Spinal cord (tissue), 10 donors: ENCODE measurements at places on chromosomes 7 and 10. TPM values are rescaled to one million over a fixed set of nuclear protein-coding genes. Genes with fewer than 3 reads are reported as not detected.

- no peak for DNase-seq
These were observed 41.4 kb downstream of the EPHB4 start for GRCh38 chr7:100785878-100786277.

PLEKHS1 gene
- total RNA-seq: not detected

- DNase-seq: no peak
These were observed 9.9 kb upstream of the DOCK1 start for GRCh38 chr10:126895214-126895781.

DNA sequence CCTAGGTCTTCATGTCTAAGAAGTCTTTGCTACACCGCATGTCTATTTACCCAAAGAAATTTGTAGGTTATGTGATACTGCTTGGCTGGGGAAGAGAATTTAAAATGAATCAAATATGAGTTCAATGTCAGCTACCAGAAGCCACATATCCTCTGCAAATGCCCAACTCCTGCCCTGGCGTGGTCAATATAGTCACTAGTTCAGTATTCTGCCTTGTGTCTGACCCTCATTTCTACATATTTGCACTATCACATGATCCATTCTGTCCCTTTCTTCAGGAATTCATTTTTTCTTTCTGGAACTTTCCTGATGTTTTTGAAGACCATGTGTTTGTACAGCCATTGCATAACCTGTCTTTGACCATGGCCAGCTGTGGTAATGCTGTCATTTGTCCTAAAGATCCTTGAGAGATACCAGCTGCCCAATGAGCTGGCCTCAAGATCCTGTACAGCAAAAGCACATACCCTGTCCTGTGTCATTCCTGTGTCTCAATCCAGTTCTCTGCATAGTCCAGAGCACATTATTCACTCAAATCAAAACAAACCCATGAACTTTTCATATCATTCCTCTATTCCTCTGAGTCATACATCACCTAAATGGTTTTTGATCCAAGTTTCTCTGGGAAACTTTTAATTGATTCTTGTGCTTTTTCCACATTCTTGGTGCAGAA, 524.5 kb downstream of the PARD3 start:
- no peak for DNase-seq

DNA sequence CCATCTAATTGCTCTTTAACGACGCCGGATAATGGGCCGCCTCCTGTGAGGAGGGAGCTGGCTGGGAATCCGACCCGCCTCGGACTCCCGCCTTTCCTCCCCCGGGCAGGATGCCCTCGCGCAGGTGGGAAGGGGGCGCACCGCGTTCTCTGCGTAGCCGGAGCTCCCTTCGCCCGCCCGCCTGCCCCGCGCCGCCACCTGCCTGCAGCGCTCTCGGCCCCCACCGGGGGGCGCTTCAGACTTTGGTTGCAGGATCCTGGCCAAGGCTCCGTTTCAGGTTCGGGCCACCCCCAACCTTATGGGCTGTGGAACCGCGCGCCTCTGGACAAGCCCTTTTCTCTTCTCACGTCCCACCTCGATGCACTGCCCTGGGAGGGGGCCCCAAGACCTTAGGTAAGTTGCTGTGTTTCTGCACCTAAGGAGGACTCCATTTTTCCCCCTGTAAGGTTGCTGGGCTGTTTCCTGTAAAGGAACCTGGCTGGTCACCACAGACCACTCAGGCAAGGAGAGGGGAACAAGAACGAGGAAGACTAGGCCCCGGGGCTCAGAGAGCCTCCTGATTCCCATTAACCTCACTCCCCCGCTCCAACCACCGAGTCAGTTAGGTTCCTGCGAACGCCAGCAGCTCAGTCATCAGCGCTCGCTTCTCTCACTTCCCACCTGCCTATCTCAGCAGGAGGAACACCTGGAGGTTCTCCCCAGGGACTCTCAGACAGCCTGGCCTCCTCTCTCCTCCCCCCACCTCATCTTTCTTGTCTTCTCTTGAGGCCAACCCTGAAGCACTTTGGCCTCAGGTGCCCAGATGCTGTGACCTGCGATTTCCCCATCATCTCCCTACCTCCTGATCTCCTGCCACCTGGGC, 11.3 kb upstream of the KAZALD1 start:
- DNase-seq: peak; percentile 75

CFAP70 gene
- total RNA-seq: 4.7 TPM

TRIM4 gene
- total RNA-seq: 32.5 TPM

DNA sequence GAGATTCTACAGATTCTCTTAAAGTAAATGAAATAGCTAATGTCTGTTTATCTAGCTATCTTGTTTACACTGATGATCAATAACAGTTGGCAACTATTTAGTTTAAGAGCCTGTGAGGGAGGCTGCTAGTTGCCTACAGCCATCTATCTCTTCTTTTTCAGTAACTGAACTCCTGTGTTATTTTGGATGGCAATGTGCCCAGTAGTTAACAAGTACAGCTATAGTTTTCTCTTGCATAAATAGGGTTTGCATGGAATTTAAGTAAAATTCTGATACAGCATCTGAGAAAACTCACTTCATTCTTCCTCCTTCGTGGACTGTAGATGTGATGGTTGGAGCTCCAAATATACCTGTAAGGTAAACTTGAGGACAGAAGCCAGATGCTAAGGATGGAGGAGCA, 219.5 kb upstream of the POT1 start:
- DNase-seq: peak; percentile 4

GRCh38 chr7:2005786-2006185, 227.0 kb downstream of the MAD1L1 start:
- DNase-seq: no peak

DNA sequence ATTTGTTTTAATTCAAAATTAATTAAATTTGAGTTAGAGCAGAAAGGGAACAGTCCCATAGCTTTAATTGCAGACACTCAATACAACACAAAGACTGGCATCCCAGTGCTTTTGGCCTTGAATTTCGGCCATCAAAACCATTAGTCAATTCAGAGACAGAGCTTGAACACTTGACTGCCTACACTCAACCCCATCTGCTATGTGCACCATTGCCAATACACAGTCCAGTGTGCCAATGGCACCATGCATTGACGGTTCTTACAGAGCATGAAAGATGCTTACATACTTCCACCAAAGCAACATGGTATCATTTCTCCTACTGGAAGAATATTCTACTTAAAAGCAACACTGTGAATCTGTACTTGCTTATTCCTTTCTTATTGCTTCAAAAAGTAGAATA, 43.6 kb upstream of the LRRTM3 start:
- no peak for DNase-seq

- DNase-seq: no peak
These were observed 296.0 kb upstream of the KIAA1217 start for GRCh38 chr10:23912884-23913404.

SLC39A12 gene
- total RNA-seq: 46.9 TPM

- no peak for DNase-seq
These were observed 43.2 kb downstream of the MTURN start for GRCh38 chr7:30177965-30178364.

DNA sequence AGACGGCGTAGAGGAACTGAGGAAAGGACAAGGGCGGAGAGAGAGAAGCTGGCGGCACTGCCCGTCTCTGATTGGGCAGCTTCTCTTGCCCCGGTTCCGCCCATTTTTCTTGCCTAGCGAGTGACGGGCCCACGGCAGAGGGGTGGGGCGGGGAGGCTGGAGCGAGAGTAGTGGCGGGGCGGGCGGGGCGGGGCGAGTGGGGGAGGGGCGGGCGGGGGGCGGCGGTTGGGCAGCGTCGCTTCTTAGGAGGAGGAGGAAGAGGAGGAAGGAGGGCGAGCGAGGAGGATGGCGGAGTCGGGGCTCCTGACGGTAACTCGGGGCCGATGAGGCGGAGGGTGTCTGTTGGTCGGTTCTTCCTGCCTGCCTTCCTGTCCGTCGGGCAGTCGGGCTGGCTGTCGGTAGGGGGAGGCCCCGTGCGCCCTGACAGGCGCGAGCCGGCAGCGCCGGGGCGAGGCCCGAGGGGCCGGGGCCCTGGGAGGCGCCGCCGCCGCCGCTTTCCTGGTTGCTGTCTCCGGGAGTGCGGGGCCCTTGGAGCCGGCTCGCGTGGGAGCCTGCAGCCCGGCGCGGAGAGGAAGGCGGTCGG, at the start of gene SHOC2:
SHOC2 (plus strand) TSS at position 256 of the 583 bp plus-strand sequence. CDS start 44,755 bp downstream, outside the sequence.
- no peak for DNase-seq

GRCh38 chr7:92769844-92770243, 66.5 kb downstream of the CDK6 start:
- peak; percentile 82 for DNase-seq

GRCh38 chr10:21820952-21821351, 182.6 kb downstream of the DNAJC1 start:
- DNase-seq: no peak

DNA sequence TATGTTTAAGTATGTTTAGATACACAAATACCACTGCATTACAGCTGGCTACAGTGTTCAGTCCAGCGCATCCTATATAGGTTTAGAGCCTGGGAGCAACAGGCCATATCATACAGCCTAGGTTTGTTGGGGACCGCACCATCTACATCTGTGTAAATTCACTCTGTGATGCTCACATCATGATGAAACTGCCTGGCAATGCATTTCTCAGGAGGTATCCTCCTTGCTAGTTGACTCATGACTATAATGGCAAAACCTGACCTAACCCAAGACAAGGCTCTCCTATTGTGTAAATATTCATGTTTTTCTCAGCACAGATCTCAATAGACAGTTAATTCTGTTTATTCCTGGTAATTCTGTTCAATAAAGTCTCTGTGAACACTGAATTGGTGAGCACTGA, 240.7 kb upstream of the PFKP start:
- no peak for DNase-seq

SEC31B gene
- total RNA-seq: 6.4 TPM

MKI67 gene
- total RNA-seq: 9.3 TPM

SFTPA1 gene
- not detected for total RNA-seq

BLNK gene
- 4.8 TPM for total RNA-seq

CPA5 gene
- total RNA-seq: 0.39 TPM
